C1 segment of cervical spinal cord (tissue), 14 donors: ENCODE measurements at places on chromosomes 11 and 22.

DNA sequence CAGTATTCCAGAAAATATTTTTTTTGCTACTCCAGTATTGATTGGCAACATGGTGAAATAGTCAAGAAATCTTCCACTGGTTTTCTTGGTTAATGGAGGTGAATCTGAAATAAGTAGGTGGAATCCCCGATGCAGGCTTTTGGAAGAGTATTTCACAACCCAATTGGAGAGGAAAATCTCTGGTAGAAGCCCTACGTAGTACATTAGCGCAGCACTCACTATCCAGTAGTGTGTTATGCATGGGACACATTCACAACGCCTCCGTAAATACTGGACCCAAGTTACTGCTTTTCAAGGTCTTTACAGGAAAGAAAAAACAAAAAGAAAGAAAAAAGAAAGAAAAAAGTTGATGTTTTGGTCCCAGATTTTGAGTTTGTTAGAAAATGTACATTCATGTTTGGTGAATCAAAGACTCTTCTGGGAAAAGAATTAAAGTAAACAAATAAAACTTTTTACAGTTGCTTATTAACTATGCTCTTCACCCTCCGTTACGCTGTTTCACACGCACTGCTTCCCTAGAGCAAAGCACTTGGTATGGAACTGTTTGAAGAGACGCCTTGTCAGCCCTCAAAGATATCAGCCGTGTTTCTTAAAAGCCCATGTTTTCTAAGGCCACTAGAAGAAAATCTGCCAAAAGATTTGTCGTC lies 170.4 kb upstream of the CTSC start:
- no peak for DNase-seq

DNA sequence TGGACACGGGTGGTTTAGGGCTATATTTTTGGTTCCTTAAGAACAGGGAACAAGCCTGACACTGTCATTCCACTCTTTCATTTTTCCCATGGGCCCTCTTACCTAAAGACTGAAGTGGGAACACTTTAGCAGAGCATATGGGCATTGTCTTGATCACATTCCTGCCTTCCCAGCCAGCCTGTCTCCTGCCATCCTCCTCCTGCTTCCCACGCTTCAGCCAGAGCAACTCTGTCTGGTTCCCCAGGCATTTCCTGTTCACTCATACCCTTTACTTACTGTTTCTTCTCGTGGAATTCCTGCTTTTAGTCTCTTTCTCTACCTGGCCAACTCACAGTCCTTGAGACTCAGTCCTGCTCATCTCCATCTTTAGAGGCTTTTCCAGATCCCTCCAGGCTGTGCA lies 22.8 kb downstream of the MRPL16 start:
- DNase-seq, result no peak

DNA sequence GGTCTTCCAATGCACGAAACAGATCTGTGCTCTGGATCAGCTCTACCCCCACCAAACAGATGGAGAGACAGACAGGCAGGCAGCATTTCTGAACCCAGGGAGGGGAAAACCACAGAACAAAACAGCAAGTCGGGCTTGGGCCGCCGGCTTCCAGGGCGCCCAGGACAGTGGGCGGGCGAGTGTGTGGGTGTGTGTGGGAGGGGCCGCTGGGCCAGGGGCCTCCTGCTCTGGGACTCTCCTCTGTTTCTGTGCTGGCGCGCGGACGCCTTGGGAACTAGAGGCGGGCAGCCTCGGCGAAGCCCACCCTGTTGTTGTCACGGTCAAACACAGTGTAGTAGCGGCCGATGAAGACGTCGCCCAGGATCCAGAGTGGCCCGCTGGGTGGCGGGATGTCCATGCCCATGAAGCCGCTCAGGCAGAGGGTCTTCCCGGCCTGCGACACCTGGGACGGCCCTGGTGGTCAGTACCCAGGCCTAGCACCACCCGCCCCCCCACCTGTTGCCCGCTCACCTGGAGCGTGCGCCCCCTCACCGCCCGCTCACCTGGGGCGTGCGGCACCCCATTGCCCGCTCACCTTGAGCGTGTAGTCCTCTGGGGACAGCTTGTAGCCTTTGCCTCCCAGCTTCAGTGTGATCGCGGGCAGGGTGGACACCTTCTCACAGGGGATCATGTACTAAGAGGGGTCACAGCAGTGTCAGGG lies 3.0 kb upstream of the IFITM10 start:
- no peak for DNase-seq

DNA sequence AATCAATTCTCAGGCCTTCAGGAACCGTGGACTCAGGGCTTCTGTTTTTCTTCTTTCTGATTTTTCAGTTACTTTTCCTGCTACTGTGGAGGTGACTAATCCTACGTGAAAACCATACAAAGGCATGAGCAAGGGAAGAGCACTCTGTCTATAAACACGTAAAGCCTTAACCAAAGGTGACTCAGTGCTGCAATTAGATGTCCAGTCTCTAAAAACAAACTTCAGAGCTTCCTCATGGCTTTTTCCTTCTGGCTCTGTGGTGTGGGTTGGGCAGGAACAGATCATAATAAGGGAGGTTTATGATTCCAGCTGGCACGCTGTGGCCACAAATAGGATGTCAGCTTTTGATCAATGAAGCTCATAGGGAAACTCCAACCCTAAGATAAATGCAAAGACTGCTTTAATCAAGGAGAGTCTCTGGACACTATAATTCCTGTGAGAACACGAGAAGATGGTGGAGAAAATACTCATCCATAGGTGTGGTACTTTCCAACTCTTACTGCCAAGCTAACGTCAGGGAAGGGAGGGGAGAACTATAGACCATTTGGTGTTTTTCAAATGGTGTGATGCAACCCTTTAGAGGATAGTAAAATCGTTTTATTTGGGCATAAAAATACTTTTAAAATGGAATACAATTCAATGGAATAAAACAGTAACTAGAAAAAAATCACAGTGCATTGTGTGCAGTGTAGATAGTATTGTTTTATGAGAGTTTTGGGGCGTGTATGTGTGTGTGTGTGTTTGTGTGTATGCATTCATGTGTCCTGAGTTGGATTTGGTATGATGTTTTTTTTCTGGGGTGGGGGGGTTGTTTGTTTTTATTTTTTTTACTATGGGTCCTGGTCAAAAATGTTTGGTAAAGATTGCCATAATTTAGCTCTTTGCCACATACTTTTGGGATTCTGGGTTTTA lies at the start of gene NXPE2:
TSS of gene NXPE2 (plus strand) at position 403 of the 912 bp plus-strand sequence. CDS start at position 452, 49 bp downstream.
- no peak for DNase-seq

- no peak for DNase-seq
Measured at GRCh38 chr22:17874231-17874905, 100.1 kb upstream of the BID start.

- DNase-seq, result no peak
Measured at GRCh38 chr11:111513240-111513605, 1.0 kb upstream of the BTG4 start.

GRCh38 chr22:45529105-45529504 lies 26.4 kb downstream of the FBLN1 start:
- DNase-seq, result no peak

DNA sequence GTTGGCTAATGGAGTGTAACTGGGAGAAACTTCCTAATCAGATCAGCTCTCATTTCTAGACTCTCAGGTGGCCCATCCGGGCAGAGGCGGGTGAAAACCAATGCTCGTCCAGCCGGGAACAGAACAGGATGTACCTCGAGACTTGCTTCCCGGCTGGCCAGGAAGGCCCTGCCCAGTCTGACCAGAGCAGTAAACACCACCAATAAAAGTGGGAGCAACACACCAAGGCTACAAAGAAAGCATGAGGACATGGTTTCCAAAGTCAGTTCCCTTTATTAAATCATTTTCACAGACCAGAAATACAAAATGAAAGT lies 940 bp upstream of the TNKS1BP1 start:
- no peak for DNase-seq

DNA sequence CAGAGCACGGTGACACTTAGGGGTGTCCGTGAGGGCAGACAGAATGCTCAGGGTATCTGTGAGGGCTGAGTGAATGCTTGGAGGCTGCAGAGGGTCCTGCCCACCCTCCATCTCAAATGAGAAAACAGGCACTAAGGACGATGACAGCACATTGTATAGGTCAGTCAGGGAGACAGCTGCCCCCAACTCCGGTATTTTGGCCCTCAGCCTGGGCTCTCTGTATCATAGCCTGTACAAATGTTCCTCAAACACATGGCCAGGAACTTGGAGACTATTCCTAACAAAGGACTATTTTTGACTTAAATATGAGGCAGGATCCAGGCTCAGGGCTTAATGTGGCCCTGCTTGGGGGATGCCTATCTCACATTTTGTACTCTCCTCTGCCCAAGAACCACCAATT lies 145.4 kb downstream of the OPCML start:
- no peak for DNase-seq

DNA sequence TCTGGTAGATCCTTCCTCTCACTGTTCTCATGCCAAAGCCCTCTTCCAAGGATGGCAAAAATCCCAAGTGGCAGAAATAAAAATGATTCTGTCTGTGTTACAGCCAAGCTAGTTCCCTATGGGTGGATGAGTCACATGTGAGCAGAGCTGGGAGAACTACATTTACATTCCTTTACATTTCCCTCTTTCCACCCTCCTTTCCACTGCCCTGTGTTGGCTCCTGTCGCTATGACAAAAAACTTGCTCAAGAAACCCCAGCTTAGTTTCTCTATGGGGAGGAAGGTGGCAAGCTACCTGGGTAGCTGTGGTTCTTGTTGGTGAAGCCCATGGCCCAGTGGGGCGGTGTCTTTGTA lies 10.2 kb upstream of the DDB2 start:
- no peak for DNase-seq

- DNase-seq, result peak; percentile 55
Measured at GRCh38 chr11:16945671-16946469, 68.3 kb downstream of the PLEKHA7 start.

GRCh38 chr11:16440136-16440535 lies 83.8 kb upstream of the SOX6 start:
- DNase-seq, result no peak

- DNase-seq, result no peak
Measured at GRCh38 chr11:44005956-44006355, 41.8 kb upstream of the ACCSL start.

DNA sequence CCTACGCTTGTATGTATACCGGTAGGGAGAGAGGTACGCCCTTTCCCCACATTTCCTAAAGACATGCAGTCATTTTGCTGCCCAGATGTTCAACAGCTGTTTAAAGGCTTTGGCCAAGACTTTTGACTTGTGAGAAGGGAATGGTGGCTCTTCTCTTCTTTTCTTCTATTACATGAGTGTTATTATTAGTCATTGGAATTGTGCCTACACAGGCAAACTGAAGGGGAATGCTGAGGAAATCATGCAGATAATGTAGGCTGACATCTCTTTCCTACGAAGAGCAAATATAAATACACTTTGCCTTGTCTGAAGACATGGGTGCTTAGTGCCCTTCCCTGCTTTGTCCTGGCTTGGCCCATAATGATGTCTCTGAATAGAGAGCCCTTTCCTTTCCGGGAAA lies 194.3 kb upstream of the NARS2 start:
- DNase-seq, result no peak

- no peak for DNase-seq
Measured at GRCh38 chr11:3182462-3182852, 17.3 kb upstream of the OSBPL5 start.

DNA sequence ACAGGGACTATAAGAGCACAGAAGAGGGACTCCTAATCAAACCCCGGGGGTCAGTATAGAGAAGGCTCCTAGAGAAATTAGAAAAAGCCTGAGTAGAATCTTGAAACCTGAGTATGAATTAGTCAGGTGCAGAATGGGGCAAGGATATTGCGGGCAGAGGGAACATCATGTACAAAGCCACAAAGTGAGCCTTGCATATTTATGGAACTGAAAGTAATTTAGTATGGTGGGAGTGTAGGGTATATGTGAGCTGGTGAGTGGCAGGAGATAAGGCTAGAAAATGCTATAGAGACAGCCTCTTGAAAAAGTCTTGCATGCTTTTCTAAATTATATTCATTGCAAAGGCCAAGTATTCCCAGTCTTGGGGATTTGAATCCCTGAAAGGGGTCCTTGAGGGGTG lies 93.7 kb downstream of the STIM1 start:
- DNase-seq, result no peak

DNA sequence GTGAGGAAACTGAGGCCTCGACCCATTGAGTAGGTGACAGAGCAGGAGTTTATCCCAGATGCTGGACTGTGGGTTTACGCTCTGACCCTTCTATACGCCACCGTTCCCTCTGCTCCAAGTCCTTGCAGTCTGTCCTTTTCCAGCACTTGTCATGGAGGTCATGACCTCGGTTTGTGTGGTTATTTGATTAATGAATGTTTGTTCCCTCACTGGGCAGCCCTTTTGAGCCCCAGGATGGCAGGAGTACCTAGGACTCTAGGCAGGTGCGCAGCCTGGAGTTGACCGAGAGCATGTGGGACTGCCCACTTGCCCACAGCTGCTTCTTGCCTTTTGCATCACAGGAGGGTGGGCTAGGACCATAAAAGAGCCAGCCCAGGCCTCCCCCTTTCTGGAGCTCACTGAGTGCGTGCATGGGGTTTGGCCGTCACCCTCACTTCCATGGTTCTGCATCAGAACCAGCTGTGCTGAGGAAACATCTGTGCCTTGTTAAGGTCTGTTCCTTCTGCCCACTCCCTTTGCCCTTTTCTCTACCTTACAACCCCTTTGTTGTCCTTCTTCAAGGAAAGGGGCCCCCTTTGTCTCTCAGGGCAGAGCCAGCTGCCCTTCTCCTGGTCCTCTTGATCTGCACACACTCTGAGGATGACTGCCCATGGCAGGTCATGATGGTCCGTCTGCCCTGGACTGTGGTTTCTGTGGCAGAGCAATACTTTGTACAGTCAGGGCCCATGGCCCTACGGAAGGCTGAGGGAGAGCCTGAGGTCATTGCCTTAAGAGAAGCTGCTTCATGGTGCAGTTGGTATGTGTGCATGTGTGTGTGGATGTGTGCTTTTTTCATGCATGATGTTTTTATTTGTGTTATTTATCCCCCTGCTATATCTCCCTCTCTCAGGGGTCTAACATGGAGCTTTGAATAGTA lies 38.2 kb downstream of the BMAL1 start:
- DNase-seq, result no peak

- no peak for DNase-seq
Measured at GRCh38 chr11:13091804-13092203, 82.7 kb downstream of the RASSF10 start.

GRCh38 chr22:37340331-37341262 lies 58.3 kb downstream of the CYTH4 start:
- DNase-seq, result no peak

- DNase-seq, result no peak
Measured at GRCh38 chr22:36550701-36551495, 21.9 kb upstream of the EIF3D start.

DNA sequence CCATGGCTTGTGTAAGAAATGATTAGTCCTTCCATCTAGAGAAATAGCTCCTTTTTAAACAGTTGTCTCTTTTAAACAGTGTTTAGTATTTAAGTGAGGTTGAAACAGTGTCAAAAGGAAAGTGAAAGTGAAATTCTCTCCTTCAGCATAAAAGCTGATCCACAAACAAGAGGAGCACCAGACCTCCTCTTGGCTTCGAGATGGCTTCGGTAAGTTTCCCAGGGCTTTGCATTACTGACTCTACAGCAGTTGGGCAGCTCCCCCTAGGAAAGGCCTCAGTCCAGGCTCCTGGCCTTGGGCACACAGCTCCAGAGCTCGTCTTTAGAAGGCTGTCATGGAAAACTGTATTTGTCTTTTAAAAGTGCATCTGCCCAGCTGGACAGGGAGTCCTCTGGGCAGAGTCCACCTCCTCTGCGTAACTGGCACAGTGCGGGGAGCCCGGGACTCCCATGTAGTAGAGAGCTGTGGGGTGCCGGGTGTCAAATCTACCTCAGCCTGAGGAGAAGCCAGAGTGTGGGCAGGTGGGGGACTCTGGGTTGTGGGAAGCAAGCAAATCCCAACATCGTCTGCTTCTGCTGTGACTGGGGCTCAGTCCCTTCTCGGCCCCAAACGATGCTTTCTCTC lies at the start of gene PLAAT4:
TSS of gene PLAAT4 (plus strand) at position 140 of the 624 bp plus-strand sequence. CDS start at position 201, 61 bp downstream.
- peak; percentile 51 for DNase-seq

GRCh38 chr11:75654314-75654713 lies 14.5 kb downstream of the MAP6 start:
- no peak for DNase-seq
